ENCODE measurements at places on chromosomes 1 and 21.

DNA sequence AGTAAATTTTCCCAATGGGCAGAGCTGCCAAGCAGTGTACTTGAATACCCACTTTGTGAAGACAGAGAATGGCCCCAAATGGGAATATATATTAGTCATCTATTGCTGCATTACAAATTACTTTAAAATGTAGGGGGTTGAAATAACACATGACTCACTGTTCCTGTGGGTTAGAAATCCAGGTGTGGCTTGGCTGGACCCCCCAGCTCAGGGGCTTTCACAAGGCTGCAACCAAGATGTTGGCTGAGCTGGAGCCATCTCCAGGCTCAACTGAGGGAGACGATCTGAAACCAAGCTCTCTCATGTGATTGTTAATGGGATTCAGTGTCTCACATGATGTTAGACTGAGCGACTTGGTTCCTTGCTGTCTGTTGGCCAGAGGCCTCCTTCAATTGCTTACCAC, 33.4 kb upstream of the ARHGAP29 start:
- DNase-seq: no peak

DNA sequence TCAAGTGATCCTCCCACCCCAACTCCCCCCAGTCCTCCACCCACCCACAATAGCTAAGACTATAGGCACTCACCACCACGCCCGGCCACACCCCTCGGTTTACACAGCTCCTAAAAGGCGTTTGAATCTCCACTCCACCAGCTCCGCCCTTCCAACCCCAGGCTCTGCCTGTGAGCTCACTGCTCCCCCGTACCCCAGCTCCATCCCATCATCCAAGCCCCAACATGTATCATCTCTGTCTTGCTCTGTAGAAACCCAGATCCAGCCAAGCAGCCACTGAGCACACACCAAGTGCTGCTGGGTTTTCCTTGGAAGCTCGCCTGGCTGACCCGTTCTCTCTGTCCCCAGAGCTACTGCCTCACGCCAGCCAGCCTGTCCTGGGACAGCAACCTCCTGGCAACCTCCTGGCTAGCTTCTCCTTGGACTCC, 12.0 kb upstream of the S100A2 start:
- DNase-seq: no peak

- no peak for DNase-seq
These were observed 358.0 kb upstream of the BRINP3 start for GRCh38 chr1:190835658-190836057.

- no peak for DNase-seq
These were observed 213.7 kb upstream of the HOOK1 start for GRCh38 chr1:59601041-59601441.

- DNase-seq: no peak
These were observed 68.8 kb upstream of the DNAH14 start for GRCh38 chr1:224860488-224861338.

GRCh38 chr21:43819511-43820405, 30.4 kb downstream of the RRP1 start:
- DNase-seq: no peak

DNA sequence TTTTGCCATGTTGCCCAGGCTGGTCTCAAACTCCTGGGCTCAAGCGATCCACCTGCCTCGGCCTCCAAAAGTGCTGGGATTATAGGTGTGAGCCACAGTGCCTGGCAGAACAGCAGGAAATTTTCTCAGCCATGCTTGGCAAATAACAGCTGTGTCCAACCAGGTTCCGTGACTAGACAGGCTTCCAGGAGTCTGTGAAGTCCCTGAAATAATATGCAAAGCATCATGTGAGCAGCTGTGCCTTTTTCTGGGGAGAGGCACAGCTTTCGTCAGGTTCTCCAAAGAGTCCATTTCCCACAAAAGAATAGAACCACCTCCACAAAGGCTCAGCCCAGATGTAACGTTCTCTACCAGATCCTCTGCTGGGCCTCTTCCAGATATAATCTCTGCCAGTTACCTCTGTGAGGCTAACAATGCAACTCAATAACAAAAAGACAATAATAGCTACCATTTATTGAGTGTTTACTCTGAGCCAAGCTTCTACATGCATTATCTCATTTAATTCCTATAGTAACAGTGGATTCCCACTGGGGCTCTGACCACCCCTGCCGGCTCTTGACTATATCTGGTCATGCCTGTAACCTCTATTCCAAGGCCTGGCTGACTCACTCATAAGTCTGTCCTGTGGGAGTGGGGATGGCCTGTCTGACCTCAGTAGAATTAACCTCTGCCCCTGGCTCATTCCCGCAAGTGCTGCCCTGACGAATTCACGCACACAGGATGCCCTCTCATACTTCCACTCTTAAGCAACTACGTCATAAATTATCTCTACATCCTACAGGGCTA, 4.0 kb upstream of the NKAIN1 start:
- no peak for DNase-seq

GRCh38 chr1:233294913-233295236, 650 bp downstream of the PCNX2 start:
- DNase-seq: peak; percentile 32

DNA sequence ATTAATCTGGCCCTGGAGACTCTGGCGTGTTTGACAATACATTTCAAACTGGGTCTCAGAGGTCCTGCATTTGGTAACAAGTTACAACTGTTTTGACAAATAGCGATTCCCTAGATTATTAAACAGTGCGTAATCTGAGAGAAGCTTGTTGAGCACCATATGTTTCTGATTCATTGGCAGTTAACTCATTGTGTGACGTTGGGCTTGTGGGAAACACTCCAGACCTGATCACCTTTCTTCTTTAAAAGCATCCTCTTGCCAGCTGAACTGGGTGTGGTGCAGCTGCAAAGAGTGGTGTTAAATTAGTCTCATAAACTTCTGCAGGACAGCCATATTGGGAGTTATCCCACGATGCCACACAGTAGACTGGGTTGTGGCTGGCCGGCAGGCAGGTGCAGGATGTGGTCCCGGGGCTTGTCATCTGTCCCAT, 82.7 kb downstream of the CDC7 start:
- DNase-seq: no peak

DNA sequence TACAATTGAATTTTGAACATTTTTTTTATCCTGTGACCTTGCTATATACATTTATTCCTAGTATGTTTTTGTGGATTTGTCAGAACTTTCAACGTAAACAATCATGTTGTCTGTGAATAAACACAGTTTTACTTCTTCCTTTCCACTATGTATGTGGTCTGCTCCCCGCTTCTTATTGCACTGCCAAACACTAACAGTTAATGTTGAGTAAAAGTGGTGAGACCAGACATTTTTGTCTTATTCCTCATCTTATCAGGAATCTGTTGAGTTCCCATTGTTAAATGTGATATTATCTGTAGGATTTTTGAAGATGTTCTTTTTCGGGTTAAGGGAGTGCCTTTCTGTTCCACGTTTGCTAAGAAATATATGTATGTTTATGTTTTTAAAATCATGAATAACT, 45.9 kb downstream of the CAMSAP2 start:
- no peak for DNase-seq

- DNase-seq: peak; percentile 68
These were observed at the start of gene COA7 for GRCh38 chr1:52697795-52698674. Gene COA7 (minus strand): TSS chr1:52698347. CDS start chr1:52698326, 21 bp downstream.

GRCh38 chr21:25094695-25095094, 512.6 kb downstream of the MRPL39 start:
- DNase-seq: no peak

GRCh38 chr1:57826535-57826934, 402.7 kb upstream of the DAB1 start:
- DNase-seq: no peak

DNA sequence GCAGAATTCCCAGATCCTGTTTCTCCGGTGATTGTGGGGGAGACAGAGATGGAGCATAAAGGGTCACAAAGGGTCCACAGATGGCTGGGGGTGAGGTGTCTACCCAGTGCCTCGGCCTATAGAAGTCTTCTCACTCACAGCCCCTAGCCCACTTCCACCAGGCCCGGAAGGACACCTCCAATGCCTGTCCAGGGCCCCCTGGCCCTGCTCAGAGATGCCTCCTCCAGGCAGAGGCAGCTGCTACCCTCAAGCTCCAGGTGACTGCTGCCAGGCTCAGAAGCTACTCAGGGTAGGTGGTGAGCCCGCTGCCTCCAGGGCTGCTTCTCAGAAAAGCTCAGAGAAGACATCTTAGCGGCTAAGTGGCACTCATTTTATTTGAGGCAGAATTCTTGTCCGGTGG, 22.0 kb upstream of the ZC3H12A start:
- no peak for DNase-seq

DNA sequence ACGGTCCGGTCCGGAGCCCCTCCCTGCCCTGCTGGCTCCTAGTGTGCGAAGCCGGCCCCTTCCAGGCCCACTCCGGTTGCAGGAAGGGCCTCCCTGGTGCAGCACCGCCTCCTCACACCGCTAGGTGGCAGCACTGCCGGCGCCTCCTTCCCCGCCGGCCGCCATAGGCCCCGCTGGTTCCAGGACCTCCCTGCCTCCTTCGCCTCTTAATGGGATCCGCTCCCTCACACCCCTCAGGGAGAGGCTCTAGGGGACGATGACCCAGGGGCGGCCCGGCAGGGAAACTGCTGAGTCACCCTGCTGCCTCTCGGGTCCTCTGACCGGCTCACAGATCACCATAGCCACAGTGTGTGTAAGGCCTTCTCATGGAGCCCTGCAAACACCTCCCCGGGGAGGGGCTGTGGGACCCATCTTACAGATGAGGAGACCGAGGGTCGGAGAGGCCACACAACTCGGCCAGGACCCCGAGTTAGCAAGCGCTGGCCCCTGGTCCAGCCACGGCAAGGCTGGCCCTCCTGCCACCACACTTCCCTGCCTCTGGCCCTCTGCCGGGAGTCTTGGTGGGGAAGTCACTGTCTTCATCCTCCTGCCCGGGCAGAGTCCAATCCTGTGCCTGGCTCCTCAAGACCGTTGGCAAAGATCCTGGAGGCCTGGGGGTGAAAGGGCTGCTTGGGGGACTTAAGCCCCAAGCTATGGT, 1.6 kb upstream of the AJAP1 start:
- DNase-seq: peak; percentile 59

GRCh38 chr1:51976846-51977602, 13.5 kb downstream of the RAB3B start:
- no peak for DNase-seq

DNA sequence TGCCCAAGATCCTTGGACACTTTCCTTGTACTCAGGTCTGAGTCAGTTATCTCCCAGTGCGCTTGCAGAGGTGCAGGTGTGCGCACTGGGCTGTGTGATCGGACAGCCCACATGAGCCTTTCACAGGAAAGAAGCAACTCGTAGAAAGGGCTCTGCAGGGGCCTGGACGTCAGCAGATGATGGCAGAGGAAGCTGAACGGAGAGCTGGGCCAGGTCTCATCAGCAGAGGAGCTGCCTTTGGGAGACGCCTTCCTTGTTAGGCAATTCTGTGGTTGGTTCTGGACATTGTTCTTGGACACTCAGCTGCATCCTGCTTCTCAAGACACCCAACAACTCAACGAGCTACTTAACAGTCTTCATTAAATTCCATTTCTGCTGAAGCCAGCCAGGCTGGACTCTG, 7.5 kb upstream of the PROK1 start:
- no peak for DNase-seq

GRCh38 chr21:33942426-33942825, 26.8 kb upstream of the ATP5PO start:
- no peak for DNase-seq

- DNase-seq: no peak
These were observed 8.0 kb upstream of the RAP1GAP start for GRCh38 chr1:21677168-21677567.

GRCh38 chr1:172476218-172476811, 32.4 kb upstream of the PIGC start:
- no peak for DNase-seq

GRCh38 chr1:169644297-169644696, 14.4 kb upstream of the SELP start:
- DNase-seq: no peak

DNA sequence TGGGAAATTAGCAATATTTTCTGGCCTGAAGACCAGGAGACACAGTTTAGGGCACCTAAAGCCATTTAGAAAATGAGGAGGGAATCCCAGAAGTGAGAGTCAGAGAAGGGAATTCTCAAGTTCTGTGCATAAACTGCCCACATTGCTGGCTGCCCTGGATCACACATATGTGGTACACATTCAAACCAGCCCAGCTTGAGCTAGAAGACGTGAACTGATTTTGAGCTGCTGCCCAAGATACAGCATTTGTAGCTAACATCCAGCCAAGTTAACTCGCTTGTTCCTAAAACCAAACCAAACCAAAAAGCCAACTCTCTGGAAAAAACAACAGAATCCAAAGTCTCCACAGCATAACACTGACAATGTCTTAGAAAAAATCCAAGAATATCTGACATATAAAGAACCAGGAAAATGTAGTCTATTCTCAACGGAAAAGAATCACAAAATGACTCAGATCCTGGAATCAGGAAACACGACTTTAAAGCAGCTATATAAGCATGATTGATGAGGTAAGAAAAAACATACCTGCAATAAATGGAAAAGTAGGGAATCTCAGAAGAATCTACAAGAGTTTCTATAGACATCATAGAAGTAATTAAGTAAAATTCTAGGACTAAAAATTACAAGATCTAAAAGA, 18.2 kb upstream of the QSOX1 start:
- DNase-seq: no peak

DNA sequence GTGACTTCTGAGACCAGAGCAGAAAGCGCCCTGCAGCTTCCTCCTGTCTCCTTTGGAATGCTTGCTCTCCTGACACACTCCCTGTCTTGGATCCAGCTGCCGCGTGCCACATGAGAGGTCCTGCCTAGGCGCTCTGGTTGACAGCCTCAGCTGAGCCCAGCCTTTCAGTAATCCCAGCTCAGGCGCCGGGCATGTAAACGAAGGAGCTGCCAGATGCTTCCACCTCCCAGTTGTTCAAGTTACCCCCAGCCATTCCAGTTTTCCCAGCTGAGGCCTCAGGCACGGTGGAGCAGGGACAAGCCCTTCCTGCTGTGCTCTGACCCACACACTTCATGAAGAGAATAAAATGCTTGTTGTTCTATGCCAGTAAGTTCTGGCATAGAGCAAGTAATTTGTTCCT, 14.3 kb upstream of the CD34 start:
- no peak for DNase-seq

DNA sequence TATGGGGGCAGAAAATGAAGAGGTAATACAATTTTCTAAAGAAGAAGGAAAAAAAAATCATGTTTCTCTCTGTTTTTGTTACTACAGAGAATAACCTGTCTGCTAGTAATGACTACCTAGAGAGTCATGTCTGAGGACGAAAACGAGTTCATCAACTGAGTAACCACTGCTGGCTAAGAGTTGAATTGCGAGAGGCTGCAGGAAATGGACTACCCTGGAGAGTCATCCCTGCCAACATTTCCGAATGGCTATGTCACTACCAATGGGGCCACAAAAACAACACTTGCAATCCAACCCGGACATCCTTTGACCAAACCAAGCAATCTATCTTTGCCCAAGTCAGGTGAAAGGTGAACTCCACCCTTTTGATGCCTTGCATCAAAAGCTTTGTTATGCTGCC, 120.6 kb downstream of the FCRL5 start:
- no peak for DNase-seq

Data from NCI-H446 (cell line).